Airway epithelial cell (primary cell): ENCODE measurements at places on chromosomes 3 and 15. TPM values are rescaled to one million over a fixed set of nuclear protein-coding genes. Genes with fewer than 3 reads are reported as not detected.

Gene CKMT1A
- 195 and 240 TPM in 2 replicates for total RNA-seq

Gene PEAK1
- total RNA-seq, result 2.6 and 6.2 TPM in 2 replicates

Gene STAC
- total RNA-seq, result 0.85 and 2.9 TPM in 2 replicates

Gene GPR15
- not detected in 2 replicates for total RNA-seq

Gene TRIM71
- total RNA-seq, result not detected in 2 replicates

Gene HHLA2
- total RNA-seq, result not detected in 2 replicates

Gene CIB2
- 4.5 and 9.4 TPM in 2 replicates for total RNA-seq

Gene SPESP1
- 4.7 and 5.0 TPM in 2 replicates for total RNA-seq

Gene STX19
- total RNA-seq, result 0.74 and 2.0 TPM in 2 replicates

Gene PPP1R14D
- total RNA-seq, result not detected in 2 replicates

Gene ELL3
- 17.1 and 29.5 TPM in 2 replicates for total RNA-seq

Gene CFAP91
- 0.07 TPM in 1 of 2 replicates, not detected in the other for total RNA-seq
